ENCODE measurements at places on chromosomes 5 and 9.

GRCh38 chr9:8262625-8263622, 463.3 kb upstream of the DMAC1 start:
- DNase-seq = no peak

DNA sequence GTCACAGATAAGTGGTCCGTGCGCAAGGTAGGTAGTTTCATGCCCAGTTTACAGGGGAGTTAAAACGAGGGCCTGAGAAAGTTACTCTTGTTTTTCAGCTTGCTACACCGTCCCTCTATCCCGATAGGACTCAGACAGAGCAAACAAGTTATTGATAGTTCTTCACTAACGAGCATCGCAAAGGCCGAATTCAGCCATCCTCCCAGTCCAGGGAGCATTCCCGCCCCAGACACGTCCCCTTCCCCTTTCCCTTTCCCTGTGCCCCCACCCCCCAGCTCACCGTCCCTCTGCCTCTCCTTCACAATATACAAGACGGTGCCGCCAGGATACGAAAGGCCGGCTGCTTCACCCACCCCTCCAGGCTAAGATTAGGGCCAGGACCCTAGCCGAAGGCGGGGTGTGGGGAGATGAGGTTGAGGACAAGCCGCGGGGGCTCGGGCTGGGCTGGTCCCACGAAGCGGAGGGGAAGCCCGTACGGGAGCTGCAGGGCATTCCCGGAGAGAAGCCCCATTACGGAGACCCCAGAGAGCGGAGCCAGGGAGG, 599 bp downstream of the KIAA1191 start:
- DNase-seq = no peak

DNA sequence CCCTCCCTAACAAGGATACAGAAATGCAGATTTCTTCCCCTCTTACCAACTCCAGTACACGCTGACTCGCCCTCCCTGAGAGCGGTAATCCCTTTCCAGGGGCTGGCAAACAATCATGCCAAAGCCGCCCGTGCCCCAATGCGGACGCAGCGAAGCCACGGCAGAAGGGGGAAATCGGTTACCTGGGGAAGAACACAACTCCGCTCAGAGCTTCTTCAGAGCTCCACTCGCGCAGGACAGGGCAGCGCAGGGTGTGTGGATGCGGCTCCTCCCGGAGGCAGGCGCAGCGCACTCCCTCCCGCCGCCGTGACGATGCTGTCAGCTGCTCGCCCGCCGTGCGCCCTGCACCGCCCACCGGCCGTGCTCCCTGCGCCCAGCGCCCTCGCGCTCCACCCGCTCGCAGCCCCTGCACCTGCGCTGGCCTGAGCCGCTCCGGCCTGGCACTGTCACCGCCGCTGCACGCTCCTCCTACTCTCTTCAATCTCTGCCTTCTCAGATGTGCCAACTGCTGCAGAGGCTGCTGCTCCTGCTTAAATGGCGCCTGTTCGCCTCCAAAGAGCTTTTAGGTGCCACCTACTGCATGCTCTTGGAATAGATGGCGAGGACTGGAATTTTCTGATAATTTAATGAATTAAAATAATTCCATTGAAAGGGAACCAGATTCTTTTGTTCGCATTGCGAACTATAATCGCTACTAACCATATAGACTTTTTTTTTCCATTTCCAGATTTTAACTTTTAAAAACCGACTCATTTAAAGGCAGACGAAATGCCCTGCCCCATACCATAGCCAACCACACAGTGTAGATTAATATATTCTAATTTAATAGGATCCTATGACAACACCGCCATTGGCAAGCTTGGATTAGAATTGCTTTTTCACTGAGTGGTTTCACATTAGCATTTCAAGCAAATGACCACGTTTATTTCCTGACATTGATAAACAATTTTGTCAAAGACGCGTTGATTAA, at the start of gene DIRAS2:
Gene DIRAS2, minus strand, starts transcription at position 255 of the 970 bp plus-strand sequence. CDS start 28,997 bp downstream, outside the sequence.
- DNase-seq = peak; percentile 85

GRCh38 chr5:119330367-119331183, 25.2 kb upstream of the TNFAIP8 start:
- no peak for DNase-seq

DNA sequence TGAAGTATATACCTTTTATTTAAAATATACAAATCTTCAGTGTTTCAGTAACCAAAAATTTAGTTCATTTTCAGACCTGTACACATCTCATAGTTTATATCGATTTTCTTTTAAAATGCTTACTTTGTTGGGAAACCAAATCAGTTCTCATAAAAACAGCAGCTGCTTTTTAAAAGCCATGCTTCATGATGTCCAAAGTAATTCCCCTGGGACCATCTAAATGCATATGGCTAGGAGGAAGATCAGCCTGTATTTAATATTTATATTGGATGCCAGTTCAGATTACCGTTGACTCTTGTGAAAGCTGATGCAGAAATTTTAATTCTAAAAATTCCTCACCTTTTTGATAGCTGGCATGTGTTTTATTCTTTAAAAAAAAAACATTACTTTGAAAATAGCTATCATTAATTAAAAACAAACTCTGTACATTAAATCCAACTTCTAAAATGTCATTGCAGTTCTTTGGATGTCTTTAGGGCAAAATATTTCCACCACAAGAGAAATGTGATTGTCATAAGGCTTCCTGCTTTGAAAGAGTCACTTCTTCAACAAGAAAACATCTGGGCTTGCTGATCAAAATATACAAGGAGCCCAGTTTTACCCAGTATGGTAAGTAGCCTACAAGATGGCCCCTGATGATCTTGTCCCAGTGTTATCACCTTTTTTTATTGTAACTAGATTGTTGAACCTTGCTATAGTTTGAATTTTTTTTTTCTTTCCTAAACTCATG, 1242.9 kb upstream of the CDH6 start:
- no peak for DNase-seq

DNA sequence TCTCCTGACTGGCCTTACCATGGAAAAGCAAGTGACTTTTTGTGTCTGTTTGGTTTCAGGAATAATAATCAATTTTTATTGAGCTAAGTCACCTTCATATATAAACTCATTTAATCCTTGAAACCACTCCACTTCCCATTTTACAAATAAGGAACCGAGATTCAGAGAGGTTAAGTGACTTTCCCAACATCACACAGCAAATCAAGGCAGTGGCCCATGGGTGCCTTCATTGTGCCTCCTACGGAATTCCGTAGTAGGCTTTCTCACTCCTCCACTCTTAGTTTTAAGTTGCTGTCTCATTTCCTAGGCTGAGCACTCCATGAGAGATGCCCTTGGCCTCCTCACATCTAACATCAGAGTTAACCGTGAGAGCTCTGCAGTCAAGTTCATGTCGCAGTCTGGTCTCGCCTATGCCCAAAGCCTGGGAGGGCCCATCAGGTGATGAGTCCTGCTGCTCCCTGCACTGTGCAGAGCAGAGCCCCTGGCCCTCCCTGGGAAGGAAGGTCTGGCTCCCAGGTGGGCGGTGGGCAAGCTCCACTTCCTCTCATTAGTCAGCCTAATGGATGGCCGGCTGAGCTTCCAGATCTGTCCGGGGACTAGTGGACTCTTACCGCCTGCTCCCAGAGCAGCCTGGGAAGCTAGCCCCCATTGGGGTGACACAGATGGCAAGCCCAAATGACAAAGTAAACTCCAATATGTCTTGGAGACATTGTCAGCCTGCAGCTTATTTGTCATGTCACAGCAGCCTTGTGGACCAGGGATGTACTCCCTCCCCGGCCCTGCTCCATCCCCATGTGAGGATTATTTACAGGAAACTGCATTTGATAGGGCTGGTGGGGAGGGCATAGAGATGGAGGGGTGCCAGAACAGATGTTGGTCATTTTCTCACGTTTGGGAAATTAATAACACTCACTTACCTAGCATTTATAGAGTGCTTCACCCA, 123.4 kb downstream of the MVB12B start:
- DNase-seq = no peak

- no peak for DNase-seq
These were observed 284.1 kb upstream of the GRAMD2B start for GRCh38 chr5:126139086-126139485.

- DNase-seq = no peak
These were observed 329.8 kb upstream of the PDE4D start for GRCh38 chr5:60223342-60223741.

DNA sequence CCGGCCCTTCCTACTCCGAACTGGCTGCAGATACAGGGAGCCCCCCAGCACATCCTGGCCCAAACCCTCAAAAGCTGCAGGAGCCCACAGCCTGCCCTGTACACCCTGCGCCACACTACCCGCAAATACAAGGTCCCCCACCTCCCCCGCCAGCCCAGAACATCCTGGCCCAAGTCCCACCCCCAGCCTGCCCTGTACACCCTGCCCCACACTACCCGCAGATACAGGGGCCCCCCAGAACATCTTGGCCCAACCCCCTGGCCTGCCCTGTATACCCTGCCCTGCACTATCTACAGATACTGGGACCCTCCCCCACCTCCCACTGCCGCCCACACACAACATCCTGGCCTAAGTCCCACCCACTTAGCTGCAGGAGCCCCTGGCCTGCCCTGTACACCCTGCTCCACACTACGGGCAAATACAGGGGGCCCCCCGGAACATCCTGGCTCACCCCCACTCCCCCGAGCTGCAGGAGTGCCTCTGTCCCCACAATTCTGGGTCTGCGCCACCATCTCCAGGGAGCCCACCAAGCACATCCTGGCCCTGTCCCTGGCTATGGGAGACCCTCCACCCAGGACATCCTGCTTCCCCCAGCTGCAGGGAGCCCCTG, 8.3 kb downstream of the LPCAT1 start:
- peak; percentile 24 for DNase-seq

Measured in SK-N-SH (cell line).